ENCODE measurements at places on chromosomes 5 and 9. TPM values are rescaled to one million over a fixed set of nuclear protein-coding genes. Genes with fewer than 3 reads are reported as not detected.

GRCh38 chr5:127878174-127878750 is 175.1 kb downstream of the CCDC192 start:
- peak; percentile 26 for DNase-seq

- no peak for DNase-seq
Observed at GRCh38 chr5:167284222-167284890, 1007.1 kb upstream of the WWC1 start.

The SLC6A18 gene
- not detected for total RNA-seq

DNA sequence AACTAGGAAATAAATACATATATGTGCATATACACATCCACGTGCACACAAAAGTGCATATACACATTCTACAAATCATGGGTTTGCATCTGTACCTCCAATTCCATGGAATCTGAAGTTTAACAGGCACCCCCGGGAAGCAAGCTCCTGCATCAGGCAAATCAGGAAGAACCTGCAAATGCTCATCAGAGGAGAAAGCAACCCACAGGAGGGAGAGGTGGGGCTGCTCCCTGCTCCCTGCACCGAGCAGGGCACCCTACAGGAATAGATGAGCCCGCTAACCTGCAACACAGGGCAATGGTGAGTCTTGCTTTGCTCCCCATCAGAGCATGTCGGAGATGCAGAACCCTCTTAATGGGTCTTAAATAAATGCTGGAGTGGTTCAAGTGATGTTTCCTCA is 151.3 kb downstream of the DAB2IP start:
- DNase-seq = no peak

- no peak for DNase-seq
Observed at GRCh38 chr5:71862507-71863060, 143.5 kb downstream of the CARTPT start.

DNA sequence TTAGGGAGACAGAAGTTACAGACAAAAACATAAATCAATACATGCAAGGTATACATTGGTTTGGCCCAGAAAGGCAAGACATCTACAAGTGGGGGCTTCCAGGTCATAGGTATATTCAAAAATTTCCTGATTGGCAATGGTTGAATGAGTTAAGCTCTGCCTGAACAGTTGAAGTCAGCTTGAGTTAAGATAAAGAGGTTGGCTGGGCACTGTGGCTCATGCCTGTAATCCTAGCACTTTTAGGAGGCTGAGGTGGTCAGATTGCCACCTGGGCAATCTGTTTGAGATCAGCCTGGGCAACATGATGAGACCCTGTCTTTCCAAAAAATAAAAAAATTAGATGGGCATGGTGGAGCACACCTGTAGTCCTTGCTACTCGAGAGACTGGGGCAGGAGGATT is 16.3 kb downstream of the TMC1 start:
- DNase-seq = no peak

DNA sequence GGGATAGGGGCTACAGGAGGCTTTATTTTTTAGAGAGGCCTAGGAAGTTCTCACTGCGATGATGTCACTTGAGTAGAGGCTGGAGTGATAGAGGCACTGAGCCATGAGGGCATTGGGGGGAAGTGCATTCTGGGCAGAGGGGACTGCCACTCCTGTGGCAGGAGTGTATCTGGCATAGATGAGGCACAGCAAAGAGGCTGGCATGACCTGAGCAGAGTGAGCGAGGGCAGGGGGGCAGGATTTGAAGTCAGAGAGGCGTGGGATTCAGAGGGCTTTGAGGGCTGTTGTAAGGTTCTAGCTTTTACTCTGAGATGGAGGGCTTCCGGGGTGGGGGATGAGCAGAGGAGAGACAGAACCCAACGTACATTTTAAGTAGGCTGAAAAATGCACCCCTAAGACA is 91.9 kb upstream of the SH3PXD2B start:
- no peak for DNase-seq

DNA sequence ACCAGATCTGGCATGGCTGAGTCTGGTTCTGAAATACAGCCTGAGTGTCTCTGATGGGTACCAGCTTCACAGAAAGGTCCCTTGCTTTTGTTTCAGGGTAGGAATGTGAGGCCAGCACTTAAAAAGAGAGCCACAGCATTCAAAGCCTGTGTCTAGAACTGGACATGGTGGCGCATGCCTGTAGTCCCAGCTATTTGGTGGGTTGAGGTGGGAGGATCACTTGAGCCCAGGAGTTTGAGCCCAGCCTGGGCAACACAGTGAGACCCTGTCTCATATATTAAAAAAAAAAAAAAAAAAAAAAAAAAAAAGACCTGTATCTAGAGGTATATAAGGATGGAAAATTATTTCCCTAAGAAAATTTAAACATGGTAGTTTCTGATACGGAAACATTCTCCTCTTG is 202.3 kb downstream of the GAPVD1 start:
- DNase-seq = no peak

The RGS7BP gene
- total RNA-seq = not detected

DNA sequence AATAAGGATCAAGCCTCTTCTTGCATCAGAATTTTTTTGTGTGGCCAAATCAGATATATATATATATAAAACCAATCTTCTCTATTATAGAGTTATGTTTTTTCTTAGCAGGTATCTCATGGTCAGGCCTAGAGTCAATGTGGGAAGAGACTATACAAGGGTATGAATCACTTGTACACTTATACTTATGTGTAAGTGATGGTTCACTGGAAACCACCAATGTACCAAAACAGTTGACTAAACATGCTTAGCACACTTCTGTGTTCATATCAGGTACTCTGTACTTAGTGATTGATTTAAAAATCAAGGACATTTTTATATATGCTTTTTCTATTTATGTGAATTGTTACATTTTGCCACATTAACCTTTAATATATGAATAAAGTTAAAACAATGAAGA is 92.6 kb downstream of the CWC27 start:
- DNase-seq = no peak

DNA sequence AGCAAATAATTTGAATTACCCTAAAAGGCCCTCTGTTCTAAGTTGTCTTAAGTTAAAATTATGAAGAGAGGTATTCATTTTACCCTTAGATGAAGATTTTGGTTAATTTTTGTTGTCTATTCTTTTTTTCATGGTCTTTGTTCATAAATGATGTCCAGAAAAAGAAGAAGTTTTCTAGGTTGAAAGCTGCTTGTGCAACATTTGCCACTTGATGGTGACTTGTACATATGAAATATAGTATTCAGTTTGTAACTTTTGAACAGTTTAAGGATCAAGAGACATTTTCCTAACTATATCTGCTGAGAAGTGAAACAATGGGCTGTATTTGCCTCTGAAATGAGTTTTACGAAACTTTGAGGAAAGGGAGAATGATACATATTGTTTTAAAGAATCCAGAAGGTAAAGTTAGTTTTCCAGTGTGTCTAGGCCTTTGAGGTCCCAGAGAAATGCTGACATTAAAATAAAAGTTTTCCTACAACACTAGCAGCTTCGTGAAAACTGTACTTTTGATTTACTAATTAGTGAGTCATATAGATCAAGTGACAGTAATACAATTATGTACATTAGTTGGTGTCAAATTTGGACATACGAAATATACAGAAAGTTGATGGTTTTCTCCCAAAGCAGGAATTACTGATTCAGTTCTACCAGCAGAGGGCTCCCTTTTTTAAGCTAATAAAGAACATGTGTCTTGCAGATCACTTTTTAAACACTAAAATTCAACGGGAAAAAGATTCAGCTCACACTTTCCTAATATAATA is 70.5 kb downstream of the PIK3R1 start:
- DNase-seq = no peak

GRCh38 chr5:170183816-170184687 is 48.7 kb upstream of the C5orf58 start:
- DNase-seq = peak; percentile 56

The SPATA31C1 gene
- total RNA-seq = not detected

The MYOT gene
- total RNA-seq = not detected

DNA sequence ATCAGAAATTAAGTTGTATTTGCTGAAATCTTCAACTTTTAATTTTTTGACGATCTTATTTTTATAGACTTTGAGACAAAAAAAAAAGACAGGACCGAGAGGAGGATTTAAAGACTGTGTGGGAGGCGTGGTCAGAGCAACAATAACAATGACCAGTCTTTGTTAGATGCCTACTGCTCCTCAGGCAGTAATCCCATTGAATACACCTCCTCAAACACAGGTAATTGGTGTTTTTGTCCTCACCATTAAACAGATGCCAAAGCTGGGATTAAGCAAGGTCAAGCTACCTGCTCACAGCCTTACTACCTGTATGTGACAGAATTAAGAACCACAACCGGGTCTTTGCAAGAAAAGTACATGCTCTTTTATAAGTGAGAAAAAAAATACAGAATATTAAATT is 233.3 kb upstream of the GRAMD2B start:
- DNase-seq = no peak

- no peak for DNase-seq
Observed at GRCh38 chr9:133470427-133470924, 8.4 kb downstream of the SLC2A6 start.

The C5orf46 gene
- not detected for total RNA-seq

GRCh38 chr5:122262103-122262502 is 49.9 kb upstream of the SNCAIP start:
- DNase-seq = no peak

The SKP1 gene
- total RNA-seq = 206 TPM

- no peak for DNase-seq
Observed at GRCh38 chr5:169828385-169828784, 151.9 kb downstream of the INSYN2B start.

The POU5F2 gene
- 1.1 TPM for total RNA-seq

DNA sequence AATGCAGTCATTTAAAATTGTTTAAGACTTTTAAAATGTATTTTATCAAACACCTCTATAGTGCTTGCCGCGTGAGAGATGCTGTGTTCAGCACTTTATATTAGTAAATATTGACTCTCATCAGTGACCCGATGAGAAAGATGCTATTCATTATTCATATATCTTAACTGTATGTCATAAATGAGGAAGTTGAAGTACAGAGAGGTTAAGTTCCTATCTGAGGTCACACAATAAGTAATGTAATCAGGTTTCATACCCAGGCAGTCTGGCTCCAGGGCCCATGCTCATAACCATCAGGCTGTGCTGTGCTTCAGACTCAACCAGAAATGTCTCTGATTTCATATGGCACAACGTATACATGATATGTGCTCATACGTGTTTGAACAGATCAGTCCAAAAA is 119.0 kb downstream of the SV2C start:
- DNase-seq = no peak

The CDX1 gene
- total RNA-seq = not detected
